Hindlimb muscle (tissue), 1 donor: ENCODE measurements at places on chromosomes 3 and 15. TPM values are rescaled to one million over a fixed set of nuclear protein-coding genes. Genes with fewer than 3 reads are reported as not detected.

Gene FBXW12
- 0.14 TPM for polyA plus RNA-seq

Gene TRIM59
- polyA plus RNA-seq, result 8.3 TPM

Gene ENTPD3
- 0.71 TPM for polyA plus RNA-seq

Gene PLCB2
- 7.9 TPM for polyA plus RNA-seq

DNA sequence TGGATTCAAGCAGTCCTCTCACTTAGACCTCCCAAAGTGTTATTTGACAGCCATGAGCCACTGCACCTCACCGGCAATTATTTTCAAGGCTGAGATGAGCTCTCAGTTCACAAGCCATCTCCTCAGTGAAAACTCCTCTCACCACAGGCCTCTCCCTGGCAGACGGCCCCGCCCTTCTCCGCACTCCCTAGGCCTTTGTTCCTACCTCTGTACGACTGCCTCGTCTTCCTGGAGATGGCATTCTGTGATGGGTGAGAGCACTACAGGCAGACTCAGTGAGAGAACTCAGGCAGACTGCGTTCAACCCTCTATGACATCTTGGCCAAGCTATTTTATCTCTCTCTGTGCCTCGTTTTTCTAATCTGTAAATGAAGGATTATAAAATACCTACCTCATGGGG lies 67.0 kb upstream of the TPM1 start:
- DNase-seq, result no peak

DNA sequence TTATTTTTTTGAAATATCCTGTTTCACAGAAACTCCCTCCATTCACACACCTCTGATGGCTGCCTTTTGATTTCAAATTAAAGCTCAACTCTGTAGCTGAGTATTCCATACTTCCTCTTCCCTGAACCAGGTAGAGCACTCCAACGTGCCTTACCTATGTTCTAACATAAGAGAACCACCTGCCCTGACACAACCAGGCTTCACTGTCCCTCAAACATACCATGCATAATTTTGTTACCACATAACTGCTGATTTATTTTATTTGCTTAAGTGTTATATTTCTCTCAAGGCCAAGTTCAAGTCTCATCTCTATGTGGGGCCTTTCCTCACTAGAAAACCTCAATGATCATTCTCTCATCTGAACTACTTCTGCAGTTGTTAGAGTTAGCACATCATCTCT lies 209.7 kb downstream of the P3H2 start:
- no peak for DNase-seq
